ENCODE measurements at places on chromosomes 12 and 14.

GRCh38 chr14:23446291-23446851 lies 10.9 kb upstream of the MYH7 start:
- DNase-seq: no peak

GRCh38 chr12:40017488-40017887 lies 88.4 kb downstream of the SLC2A13 start:
- no peak for DNase-seq

GRCh38 chr12:70332236-70332635 lies 33.9 kb upstream of the KCNMB4 start:
- no peak for DNase-seq

GRCh38 chr14:99660006-99660566 lies 15.2 kb downstream of the HHIPL1 start:
- DNase-seq: no peak

- no peak for DNase-seq
Observed at GRCh38 chr12:45898094-45898493, 92.3 kb downstream of the SCAF11 start.

- no peak for DNase-seq
Observed at GRCh38 chr14:54593860-54594259, 26.9 kb downstream of the SAMD4A start.

GRCh38 chr14:61296719-61297502 lies 15.8 kb upstream of the TMEM30B start:
- DNase-seq: no peak

DNA sequence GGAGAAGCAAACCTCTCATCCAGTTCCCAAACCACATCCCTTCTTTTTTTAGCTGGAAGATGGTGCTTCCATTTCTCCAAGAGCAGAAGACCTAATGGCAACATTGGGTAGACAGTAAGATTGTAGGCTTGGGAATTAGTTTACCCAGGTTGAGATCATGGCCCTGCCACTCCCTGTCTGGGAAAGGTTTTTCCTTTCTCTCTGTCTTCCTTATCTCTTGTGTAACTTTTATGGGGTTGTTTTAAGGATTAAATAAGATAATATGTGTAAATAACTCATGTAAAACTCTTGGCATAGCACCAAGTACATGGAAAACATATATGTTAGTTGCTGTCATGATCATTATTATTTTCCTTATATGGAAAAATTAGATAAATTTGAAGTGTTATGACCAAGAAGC lies 23.2 kb upstream of the PSMA6 start:
- no peak for DNase-seq

Measured in NCI-H187 treated with DMSO at 0.1 percent for 48 hours (cell line).